ENCODE measurements at places on chromosomes 4 and X.

DNA sequence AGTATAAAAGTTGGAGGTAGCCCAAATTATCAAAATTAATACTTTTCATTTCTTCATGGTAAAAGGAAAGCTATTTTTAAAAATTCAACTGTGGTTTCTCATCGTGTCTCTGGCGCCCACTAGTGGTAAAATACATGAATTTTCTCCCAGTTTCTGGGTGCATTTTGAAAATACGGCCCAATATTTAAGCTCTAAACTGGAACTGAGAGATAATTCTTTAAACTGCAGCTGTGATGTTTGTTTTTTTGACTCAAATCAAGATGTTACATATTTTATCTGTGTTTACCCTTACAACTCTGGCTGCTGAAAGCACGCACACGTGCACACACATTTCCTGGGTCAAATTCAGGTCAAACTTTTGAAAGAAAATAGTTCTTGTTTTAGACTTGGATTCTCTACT lies 123.9 kb upstream of the ACSL4 start:
- no peak for DNase-seq

GRCh38 chr4:14877246-14878225 lies 124.7 kb upstream of the CPEB2 start:
- no peak for DNase-seq

DNA sequence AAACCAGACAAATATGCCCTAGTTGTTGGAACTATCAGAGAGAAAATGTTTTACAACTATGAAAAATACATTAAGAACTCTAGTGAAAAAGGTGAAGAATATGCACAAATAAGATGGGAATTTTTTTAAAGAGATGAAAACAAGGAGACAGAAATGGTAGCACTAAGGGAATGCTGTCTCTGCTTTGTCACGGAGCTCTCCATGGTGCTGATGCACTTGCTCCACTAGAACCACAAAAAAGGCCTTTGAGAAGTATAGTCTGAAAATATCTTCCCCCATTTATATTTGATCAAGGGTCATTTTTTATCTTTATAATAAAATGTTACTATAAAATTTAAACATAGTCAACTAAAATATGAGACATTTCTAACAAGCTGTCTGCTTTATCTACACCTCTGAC lies 1655.5 kb upstream of the AGA start:
- DNase-seq, result no peak

GRCh38 chrX:76126851-76127250 lies 46.0 kb upstream of the PBDC1 start:
- no peak for DNase-seq

DNA sequence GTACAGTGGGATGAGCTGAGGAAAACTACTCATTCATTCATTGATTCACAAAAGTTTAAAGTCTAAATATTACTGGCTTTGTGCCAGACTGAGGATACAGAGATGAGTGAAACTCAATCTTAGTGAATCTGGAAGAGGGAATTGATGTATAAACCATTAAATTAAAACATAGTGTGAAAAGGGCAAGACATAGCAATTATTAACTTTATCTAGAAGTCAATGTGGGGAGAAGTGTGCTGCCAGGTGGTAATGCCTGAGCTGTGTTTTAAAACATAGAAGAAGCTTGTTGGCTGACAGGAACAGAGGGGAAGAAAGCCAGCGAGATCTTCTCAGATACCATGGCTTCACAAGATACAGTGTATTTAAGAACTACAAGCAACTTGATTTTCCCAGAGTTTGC lies 153.4 kb downstream of the BMPR1B start:
- no peak for DNase-seq

- no peak for DNase-seq
These were observed 87.1 kb downstream of the PPP2R2C start for GRCh38 chr4:6385288-6385687.

Measured in NCI-H187 (cell line).